Activated CD4-positive, alpha-beta T cell treated with anti-CD3 and anti-CD28 coated beads for 24 hours (primary cell): ENCODE measurements at places on chromosomes 1 and 21.

DNA sequence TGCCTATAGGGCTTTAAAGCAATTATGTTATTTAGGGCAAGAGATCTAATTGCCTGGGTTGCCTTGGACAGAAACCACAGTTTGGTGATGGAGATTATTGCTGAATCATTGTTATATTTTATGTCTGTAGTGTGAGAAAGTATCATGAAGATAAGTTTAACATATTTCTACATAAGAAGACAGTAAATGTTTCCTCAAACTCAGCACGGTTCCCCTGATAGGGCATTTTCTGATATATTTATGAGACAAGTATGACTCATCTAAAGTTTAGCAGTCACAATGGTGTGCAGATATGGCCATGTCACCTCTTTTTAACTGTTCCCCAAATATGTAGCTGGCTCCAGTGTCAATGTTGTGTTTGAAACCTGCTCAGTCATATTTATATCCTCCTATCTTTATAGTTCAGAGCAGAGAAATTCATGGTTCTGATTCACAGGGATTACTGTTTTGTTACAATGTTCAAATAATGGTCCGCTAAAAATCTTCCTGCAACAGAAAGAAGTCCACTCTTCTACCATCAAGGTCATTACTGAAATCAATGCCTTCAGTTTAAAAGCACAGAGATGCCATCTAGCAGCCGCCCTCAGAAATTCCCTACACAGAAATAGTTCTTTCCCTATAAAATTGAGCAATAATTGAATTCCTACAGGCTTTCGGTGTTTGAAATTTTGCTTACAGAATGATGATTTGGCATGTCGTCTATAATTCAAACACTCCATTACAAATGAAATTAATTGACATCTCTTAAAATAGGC is 3.7 kb downstream of the OLFM3 start:
- no peak for DNase-seq

DNA sequence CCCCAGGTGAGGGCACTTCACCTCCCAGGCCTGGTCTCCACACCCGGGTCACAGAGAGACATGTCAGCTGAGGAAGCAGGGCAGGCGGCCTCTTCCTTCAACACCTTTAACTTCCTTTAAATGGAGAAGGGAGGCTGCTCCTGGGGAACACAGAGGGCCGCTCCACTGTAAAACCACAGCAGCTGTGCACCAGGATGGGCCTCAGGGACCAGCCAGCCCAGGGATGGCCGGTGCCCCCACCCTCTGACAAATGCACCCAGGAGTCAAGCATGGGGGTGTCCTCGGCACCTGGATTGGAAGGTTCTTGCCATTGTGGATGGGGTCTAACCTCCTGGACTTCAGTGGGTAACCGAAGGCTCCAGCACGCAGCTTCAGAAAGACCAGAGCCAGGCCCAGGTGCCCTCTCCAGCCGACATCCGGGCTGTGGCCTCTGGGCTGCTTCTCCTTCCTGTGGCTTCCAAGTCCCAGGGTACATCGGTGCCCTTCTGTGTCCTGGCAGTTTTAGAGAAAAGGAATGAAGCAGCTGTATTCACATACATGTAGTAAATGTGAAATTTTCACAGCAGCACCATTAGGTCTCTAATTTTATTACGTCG is 121.7 kb upstream of the COL6A1 start:
- DNase-seq, result no peak

DNA sequence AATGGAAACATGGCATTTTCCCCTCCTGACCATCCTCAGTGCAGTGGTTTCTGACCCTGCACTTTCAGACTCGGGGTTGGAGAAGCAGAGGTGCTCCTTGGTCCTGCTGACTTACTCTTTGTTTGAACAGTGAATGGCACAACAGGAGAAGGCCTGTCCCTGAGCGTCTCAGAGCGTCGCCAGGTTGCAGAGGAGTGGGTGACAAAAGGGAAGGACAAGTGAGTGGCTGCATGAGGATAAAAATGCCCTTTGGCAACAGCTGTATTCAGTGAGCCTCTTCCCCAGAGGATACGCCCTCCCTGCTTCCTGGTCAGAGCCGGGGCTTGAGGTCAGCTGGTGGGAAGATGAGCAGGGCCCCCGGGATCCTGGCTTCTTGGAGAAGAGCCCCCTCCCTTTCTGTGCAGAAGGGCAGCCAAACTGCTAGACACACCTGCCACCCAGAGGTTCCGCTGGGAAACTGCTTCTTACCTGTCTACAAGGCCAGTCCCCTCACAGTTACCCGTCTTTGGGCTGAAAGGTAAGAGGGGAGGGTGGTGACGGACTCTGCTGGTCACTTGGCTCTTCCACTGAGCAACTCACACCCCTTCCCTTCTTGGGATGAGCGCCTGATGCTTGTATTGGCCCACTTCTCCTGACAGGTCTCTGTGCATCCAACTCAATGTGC is 16.6 kb downstream of the NPL start:
- no peak for DNase-seq

GRCh38 chr1:226688808-226689207 is 50.3 kb downstream of the ITPKB start:
- no peak for DNase-seq

GRCh38 chr1:57300186-57300585 is 123.7 kb downstream of the DAB1 start:
- no peak for DNase-seq

DNA sequence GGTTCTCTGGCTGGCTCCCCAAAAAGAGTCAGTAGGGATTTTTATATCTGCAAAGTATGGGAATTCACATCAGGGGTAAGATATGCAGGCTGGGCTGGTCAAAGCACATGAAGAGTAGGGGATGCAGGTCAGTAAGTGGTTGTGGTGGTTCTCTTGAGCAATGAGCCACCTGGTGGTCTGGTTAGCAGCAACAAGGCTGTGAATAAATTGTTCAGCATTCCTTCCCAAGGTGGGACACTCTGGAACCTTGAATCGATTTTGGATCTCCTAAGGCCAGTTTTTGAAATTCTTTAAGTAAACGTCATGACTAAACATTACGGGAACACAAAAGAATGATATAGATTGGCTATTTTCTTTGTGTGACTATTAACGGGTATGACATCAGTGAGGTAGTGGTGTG is 563.0 kb upstream of the NEGR1 start:
- no peak for DNase-seq

GRCh38 chr21:18959817-18960216 is 556.2 kb upstream of the TMPRSS15 start:
- no peak for DNase-seq

- no peak for DNase-seq
Observed at GRCh38 chr1:192983349-192983980, 75.7 kb downstream of the UCHL5 start.

GRCh38 chr1:187928288-187928687 is 1099.5 kb downstream of the PLA2G4A start:
- no peak for DNase-seq

DNA sequence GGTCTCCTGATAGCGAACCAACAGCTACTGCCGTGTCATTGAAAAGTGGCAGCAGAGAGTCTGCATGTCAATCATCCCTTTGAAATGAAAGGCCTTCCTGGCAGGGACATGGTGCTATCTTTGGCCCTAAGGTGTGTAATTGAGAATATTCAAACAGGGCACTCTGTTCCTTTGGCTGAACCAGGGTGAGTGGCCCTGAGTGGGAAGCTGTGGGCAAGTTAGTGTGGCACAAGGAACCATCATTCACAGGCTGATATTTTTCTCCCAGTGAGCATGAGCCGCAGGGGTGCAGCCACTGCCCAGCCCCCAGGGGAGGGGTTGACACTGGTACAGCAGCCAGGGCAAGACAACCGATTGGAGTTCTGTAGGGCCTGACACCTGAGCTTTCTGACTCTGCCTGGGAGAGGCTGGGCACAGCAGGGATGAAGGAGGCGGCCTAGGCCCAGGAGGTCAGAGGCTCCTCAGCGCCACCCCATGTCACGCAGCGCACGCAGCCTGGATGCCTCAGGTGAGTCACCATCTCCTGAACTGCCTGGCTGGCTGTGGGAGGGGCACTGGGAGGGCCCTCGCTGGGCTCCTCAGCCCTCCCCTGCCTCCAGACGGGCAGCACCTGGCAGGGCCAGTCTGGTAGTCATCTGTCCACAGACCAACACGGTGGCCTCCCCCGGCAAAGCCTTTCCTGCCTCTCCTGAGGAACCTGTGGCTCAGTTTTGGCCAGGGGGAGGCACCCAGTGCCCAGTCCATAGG is 13.2 kb downstream of the QSOX1 start:
- no peak for DNase-seq

DNA sequence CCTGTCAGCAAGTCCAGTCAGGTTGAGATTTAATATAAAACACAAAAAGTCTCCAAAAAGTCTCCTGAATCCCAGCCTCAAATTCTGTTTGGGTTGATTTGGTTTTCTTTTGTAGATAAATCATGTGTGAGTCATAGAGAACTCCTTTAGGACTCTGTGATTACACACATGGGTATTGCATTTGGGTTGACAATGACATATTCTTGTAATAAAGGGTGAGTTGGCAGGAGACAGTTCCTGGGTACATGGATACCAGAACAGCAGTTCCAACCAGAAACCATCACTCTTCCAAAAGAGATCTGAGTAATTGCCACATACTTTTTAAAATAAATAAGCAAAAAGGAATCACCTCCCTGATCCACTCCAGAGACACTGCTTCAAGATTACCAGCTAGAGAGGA is 8.9 kb downstream of the CR2 start:
- DNase-seq, result no peak

DNA sequence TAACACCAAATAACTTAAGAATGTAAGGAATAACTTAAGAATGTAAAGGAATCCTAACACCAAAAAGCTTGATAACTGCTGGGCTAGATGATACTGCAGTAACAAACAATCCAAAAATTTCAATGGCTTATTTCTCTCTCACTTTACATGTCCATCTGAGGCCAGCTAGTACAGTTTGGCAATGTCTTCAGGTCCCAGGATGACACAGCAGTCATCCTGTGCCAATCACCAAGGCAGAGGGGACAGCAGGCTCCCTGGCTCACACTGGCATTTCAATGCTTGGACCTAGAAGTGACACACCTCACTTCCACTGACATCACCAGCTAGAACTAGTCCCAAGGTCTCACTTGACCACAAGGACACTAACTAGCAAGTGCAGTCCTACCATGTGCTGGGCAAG is 15.3 kb downstream of the DNAJC11 start:
- DNase-seq, result no peak

- DNase-seq, result no peak
Observed at GRCh38 chr21:38669186-38669585, 136.5 kb upstream of the ETS2 start.

DNA sequence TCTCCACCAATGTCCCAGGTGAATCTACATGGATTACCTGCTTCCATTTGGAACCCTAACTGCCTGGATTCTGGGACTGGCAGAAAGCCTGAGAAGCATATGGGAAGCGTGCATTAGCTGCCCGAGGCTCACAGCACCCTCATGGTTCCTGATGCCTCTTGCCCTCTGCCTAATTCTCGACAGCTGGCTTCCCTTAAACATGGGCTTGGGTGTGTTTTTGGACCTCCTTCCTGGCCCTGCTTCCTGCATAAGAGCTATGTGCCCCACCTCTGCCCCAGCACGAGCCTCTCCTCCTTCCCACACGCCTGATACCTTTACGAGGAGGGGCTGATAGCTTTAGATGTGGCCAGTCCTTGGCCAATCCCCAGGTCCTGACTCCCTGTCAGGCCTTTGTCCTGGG is 152.4 kb upstream of the HMGB4 start:
- DNase-seq, result no peak

GRCh38 chr1:59016390-59016789 is 232.5 kb upstream of the JUN start:
- DNase-seq, result no peak

DNA sequence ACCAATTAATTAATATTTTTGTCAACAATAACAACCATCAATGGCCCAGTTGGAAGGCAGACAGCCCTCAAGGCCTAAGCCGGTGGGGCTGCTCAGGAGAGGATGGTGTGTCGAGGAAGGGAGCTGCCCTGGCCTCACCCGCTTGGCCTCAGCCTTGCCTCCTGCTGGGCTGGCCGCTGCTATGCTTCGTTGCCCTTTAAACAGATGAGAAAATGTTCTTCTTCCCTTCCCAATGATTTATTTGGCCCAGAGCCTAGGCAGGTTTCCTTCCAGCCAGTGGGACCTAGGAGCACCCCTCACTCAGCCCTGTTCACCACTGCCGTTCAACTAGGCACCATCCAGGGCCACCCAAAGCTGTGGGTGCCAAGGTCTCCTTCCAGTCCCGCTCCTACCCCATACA is 3.1 kb upstream of the ADGRB2 start:
- DNase-seq, result no peak

DNA sequence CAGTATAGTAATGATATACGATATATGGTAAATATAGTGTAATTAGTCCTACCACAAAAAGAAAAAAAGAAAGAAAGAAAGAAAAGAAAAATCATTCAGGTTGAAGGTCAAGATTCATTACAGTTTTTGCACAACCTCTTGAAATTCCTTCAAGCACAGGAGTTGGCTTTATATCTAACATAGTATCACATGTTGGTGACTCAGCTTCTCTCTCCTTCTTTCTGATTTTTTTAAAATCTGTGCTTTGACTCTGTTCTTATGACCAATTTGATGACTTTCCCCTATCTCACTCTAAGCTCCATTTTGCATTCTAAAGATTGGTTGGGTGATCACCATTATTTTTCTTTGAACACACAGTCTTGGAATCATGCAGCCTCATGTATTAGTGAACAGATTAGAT is 148.2 kb upstream of the COL11A1 start:
- no peak for DNase-seq

DNA sequence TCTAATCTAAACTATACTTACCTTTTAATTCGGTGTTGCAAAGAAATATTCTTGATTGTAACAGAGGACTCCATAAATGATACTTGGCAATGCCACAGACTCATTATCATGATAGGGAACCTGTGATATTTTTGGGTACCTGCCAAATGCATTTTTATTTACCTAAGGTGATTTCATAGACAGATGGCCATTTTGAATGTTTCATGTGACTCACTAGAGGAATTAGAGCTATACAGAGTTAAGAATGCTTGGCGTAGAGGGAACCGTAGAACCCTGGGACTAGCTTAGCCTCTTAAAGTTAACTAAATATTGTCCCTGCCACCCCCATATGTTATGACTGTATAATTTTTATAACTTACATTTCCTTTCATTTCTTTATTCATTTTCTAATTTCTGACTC is 136.1 kb downstream of the DISP1 start:
- no peak for DNase-seq

DNA sequence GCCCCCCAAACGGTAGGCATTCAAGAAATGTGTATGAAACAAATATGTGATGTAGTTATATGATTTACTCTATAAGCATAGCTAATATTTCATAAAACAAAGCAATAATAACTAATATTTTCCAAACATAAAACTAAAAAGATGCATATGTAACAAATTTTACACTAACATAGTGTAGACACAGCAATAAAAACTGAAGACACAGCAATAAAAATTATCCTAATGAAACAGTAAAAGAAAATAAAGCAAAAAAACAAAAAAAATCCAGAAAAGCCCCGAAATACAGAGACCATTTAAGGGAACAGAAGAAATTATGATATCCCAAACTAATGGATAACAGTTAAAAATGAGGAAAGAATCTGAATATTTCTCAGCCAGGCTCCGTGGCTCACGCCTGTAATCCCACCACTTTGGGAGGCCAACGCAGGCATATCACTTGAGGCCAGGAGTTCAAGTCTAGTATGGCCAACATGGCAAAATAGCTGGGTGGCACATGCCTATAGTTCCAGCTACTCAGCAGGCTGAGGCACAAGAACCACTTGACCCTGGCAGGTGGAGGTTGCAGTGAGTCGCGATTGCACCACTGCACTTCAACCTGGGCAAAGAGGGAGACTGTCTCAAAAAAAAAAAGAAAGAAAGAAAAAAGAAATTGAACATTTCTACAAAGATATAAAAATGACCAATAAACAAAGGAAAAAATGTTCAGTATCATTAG is 38.2 kb upstream of the PSMG1 start:
- DNase-seq, result no peak

- DNase-seq, result no peak
Observed at GRCh38 chr1:76075877-76076276, 1.3 kb downstream of the ST6GALNAC3 start.

GRCh38 chr21:45333583-45334121 is 46.0 kb upstream of the POFUT2 start:
- no peak for DNase-seq
